NCI-H2029 (cell line): ENCODE measurements at places on chromosomes 16 and 17.

- DNase-seq: no peak
Measured at GRCh38 chr16:61890386-61890785, 145.9 kb downstream of the CDH8 start.

- no peak for DNase-seq
Measured at GRCh38 chr16:56121156-56121500, 70.2 kb upstream of the GNAO1 start.

GRCh38 chr16:50216231-50216630 lies 50.1 kb upstream of the ADCY7 start:
- DNase-seq: no peak

DNA sequence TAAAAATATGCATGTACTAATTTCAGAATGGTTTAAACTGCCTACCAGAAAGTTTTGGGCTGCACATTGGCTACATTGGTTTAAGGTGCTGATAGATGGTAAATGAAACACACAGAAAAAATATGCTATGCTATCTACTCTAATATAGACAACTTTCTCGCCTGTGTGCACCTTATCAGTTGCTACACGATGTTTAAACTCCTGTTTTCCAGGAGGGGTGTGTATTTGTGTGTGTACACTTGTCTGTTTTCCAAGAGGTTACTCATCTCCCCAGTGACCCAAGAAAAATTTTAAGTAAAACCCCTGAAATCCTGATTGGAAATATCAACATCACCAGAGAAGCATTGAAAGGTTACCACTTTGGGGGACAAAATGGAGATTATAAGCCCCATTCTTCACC lies 21.6 kb upstream of the PSMC5 start:
- DNase-seq: no peak

- DNase-seq: no peak
Measured at GRCh38 chr17:65121368-65121767, 15.8 kb upstream of the RGS9 start.

- DNase-seq: no peak
Measured at GRCh38 chr17:40542558-40543411, 22.5 kb downstream of the CCR7 start.

DNA sequence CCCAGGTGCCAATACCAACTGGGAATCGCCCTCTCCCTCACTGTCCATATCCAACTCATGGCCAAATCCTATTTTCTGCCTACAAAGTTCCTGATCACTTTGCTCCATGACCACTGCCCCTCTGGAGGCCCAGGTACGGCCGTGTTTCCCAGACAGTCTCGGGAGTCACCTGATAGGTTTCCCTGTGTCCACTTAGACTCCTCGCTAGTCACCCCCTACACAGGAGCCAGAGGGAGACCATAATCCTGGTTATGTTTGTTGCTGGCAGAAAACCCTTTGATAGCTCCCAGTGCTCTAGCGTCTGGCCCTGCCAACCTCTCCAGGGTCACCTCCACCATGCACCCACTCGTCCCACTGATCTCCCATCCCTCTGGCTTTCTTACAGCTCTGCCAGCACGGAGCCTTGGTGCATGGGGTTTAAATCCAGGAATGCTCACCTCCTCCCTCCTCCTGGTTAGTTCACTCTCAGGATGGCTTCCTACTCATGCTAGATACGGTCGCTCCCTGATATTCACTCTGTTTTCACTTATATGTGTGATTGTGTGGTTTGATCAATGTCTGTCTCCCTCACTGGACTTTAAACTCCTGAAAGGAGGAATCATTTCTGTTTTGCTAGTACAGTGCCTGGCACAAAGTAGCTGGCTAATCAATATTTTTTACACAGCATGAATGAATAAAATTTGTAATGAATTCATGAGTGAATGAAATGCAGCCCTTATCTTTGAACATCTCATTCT lies 7.5 kb upstream of the CALB2 start:
- DNase-seq: no peak

GRCh38 chr17:17844500-17844899 lies 7.7 kb upstream of the SREBF1 start:
- no peak for DNase-seq

- no peak for DNase-seq
Measured at GRCh38 chr16:75590920-75591843, 25.0 kb downstream of the GABARAPL2 start.

GRCh38 chr17:81429821-81430551 lies 34.7 kb downstream of the BAHCC1 start:
- DNase-seq: no peak

- DNase-seq: peak; percentile 81
Measured at GRCh38 chr17:48026502-48027321, 10.9 kb downstream of the COPZ2 start.

DNA sequence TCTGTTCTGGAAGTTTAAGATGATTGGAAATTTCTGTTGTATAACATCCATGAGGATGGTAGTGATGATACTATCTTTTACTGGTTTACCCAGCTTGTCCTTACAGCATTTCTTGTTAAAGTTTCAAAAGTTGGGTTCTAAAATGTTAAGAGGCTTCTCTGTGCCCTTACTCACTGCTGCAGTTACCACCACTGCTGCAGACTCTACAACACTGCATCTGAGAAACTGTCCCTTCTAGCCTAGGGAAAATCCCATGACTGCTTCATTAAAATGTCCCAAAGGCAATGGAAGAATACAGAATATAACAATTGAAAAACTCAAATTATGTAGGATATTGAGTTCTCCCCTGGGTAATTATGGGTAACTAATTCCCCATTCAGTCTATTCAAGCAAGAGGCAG lies 3.8 kb upstream of the NSRP1 start:
- no peak for DNase-seq

DNA sequence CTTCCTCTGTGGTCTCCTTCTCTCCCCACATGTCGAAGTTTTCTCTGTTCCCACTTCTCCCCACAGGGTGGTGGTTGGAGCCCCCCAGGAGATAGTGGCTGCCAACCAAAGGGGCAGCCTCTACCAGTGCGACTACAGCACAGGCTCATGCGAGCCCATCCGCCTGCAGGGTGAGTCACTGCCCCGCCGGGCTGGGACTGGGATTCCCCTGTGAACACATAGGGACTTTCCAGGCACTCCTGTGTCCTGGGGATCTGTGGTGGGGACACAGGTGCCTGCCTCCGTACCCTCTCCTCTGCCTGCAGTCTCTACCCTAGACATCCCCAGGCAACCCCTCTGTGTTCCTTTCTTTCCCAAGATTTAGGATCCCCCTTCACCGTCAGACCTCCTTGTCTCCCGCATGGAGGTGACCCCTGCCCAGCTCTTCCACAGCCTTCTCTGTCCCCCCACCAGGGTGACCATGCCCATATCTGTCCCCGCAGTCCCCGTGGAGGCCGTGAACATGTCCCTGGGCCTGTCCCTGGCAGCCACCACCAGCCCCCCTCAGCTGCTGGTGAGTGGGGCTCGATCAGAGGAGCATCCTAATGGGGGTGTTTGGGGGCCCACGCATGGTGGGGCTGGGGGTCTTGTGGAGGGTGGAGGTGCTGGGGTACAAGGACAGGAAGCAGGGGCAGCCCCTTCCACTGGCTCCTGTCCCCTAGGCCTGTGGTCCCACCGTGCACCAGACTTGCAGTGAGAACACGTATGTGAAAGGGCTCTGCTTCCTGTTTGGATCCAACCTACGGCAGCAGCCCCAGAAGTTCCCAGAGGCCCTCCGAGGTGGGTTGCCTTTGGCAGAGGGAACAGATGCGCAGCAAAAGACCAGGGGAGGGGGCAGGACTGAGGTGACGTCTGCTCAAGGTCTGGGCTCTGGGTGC lies 5.8 kb downstream of the ITGAM start:
- DNase-seq: no peak

GRCh38 chr17:50154604-50155003 lies 4.1 kb upstream of the PPP1R9B start:
- no peak for DNase-seq

DNA sequence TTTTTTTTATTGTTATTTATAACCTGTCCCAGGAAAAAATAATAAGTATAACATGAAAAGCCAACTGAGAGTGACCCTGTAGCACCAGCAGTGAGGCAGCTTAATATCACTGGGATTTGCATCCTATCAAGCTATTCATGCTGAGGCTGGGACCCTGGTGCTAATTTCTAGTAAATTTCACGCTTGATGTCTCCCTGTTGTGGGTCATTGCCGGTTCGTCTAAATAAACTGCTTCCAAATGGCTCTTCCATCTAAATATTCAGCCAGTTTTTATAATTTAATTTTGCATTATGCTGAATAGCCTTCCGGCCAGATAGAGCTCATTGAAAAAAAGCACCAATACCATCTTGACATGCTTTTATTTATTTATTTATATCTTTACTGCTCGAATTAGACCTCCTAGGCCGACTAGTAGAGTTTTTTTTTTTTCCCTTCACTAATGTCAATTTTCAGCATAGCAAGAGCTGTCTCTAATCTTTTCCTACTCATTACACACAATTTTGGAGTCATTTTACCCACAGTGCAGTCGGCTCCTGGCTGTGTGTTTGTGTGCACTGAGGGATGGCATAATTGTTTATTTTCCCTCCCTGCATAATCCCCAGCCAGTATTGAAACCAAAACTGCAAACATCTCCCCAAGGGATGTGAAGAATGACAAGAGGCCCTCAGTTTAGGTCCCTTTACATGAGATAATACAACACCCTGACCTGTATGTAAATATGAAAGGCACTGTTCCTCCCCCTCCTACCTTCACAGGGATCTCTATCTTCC lies 168.8 kb downstream of the AATF start:
- peak; percentile 19 for DNase-seq

- no peak for DNase-seq
Measured at GRCh38 chr16:85061566-85061965, 34.0 kb downstream of the KIAA0513 start.

GRCh38 chr17:7843536-7844291 lies 9.7 kb downstream of the KDM6B start:
- peak; percentile 64 for DNase-seq

GRCh38 chr16:19872179-19872863 lies 12.3 kb downstream of the GPRC5B start:
- DNase-seq: no peak

DNA sequence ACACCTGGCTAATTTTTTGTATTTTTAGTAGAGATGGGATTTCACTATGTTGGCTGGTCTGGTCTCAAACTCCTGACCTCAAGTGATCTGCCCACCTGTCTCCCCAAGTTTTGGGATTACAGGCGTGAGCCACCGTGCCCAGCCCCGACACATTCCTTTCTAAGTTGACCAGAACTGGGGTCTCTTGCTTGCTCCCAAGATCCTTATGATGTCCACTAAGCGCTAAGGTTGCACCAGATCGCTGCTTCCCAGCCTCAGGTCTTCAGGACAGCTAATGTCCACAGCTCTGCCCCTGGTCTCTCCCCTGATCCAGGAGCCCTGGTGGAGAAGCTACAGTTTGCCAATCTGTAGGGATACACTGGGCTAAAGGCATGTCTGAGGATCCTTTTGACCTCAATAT lies 29.5 kb downstream of the NSMCE1 start:
- DNase-seq: no peak

GRCh38 chr17:78284146-78284545 lies 52.7 kb downstream of the TMEM235 start:
- no peak for DNase-seq

DNA sequence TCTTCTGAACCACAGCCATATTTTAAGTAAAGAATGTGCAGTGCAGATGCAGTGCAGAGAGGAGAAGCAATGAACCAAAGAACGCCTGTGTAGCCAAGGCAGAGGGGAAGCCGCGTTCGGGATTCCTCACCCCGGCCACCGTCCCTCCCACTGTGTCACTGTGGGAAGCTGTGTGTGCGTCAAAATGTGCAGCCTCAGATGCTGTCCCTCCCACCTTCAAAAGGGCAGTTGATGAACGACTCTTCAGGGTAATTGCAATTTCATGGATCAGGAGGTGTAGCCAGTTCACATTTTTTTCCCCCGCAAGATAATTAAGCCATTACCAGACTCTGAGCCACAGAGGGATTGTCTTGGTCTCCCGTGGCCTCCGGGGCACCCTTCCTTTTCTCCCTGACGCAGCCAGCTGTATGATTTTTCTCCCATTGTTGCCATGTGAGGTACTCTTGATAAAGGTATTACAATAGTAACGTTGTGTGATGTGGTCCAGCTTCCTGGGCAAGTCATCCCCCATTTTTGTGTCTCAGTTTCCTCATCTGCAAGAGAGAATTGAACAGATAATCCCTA lies 190.0 kb downstream of the FOXL1 start:
- DNase-seq: no peak

- DNase-seq: no peak
Measured at GRCh38 chr17:77916703-77917481, 41.6 kb upstream of the TNRC6C start.

DNA sequence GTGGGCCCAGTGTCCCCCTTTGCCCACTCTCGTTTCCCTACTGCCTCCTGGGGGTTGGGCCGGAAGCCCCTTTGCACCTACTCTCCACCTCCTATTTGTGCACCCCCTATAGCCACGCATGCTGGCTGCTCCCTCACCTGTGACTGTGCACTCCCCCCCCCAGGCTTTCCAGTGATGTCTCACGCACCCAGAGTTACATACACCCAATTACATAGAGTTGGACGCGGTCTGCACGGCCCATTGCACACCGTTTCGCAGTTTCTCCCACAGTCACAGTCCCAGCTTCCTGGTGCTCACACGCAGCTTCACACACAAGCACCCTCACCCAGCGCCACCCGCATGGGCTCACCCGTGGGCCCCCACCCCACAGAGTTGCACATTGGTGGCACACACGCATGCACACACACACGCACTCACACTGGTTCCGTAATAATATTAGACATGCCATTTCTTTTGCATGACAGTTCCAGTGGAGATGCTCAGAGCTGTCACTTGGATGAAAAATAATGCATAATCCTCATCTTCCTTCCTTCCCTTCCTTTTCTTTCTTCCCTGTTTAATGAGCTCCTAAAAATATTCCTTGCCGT lies 21.5 kb upstream of the C1QL1 start:
- no peak for DNase-seq

DNA sequence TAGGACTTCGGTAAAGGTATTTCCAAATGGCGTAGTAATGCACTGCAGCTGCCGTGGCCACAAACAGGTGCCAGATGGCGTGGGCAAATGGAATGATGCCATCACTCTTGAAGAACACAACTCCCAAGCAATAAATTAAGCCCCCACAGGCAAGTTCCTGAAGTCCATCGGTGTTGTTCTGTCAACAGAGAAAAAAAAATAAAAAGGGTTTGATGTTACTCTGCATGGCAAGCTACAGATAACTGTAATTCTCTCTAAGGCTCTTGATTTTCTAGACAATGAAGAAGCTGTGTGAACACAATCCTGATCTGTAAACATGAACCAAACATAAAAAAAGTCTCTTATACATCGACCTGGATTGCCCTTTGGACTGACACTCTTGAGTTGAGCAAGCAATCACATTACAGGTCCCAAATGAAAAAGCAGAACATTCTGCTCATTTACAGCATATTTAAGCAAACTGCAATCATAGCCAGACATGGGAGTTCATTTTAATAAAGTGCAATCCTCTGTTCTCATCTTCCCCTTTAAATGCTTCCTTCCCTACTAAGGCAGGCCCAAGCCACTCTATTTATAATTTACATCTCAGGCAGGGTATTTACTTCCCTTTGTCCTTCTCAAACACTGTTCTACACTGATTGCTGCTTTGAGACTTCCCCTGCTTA lies 27.1 kb downstream of the MMD start:
- DNase-seq: no peak

DNA sequence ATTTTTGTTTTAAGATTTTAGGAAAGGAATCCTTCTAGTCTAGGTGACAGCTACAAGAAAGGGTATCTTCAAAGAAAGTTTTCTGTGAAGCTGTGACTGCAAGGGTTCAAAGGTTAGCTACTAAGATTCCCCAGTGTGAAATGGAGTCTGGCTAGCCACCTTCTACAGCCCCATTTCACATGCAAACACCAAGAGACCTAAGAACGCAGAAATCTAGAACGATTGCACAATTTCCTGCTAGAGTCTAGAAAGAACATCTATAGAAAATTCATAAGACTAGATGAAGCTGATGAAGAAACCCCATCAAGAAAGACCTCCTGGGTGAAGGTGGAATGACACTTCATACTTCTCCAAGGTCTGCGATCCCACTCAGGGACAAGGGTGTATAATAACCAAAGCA lies 77.1 kb downstream of the STX8 start:
- no peak for DNase-seq
